ENCODE measurements at places on chromosomes 5 and 9.

DNA sequence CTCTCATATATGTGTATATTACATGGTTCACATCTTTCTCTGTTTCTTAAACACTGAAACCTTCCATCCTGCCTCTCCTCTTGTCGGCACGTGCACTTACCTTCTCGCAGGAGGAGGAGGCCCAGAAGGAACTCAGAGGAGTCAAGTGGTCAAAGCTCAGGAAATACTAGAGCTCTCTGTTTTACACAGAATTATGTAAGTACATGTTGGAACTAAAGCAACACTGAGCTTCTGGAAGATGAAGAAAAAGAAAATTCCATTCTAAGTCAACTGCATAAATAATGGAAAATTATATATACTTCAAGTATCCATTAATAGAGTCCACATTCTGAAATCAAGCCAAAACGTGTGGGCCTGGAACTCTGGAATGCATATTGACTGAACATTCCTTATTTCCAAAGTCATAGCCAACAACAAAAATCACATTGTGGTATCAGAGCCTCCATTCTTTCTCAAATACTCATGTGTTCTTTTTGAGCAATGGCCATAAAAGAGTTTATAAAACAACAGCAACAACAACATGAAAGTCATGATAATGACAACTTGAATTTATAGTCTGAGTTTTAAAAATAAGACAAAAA is 121.5 kb upstream of the RAI14 start:
- DNase-seq, result no peak

GRCh38 chr9:114240647-114241558 is 82.0 kb upstream of the ORM1 start:
- DNase-seq, result no peak

DNA sequence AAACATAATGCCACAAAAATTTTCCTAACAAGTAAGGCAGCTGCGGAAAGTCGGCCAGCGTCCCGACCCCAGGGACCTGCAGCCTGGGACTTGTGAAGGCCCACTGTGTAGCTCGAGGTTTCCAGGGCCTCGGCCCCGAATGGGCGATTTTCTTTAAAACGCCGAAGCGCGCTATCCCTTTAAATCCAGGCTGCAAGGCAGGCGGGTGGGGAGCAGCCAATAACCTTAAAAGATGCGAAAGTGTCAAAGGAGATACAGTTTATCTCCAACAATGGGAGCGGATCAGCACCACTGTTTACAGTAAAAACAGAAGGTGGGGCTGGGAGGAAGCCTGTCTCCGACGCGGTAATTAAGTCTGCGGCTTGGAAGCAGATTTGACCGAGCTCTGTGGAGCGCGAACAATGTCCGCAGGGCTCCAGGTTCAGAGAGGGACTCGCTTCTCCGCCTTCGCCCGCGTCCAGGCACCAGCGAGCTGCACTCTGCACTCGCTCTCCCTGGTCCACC is 1.7 kb upstream of the ZSWIM6 start:
- DNase-seq, result no peak

GRCh38 chr9:69155341-69156030 is 18.6 kb upstream of the TJP2 start:
- no peak for DNase-seq

DNA sequence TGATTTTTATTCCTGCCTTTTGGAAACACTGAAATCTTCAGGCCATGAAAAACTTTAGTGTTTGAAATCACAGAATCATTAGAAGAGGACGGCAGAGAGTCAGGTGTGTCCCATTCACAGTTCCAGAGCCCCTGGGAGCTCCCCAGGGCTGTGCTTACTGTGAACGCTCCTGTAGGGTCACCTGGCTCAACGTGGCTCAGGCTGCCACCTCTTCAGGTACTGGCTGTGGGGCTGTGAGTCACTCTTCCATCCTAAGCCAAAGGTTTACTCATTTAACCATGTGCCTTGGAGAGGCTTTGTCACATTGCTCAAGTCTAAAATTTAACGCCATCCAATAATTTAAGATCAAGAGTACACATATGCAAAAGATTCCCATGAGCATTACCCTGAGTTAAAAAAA is 50.2 kb upstream of the FSTL4 start:
- no peak for DNase-seq
